Upper lobe of left lung (tissue), 6 donors: ENCODE measurements at places on chromosomes 1 and 21. TPM values are rescaled to one million over a fixed set of nuclear protein-coding genes. Genes with fewer than 3 reads are reported as not detected.

- no peaks in the 10 kb centered on the region for H3K27me3 ChIP-seq
- DNase-seq = no peak
- H3K4me3 ChIP-seq = no peak overlapping the region
- H3K36me3 ChIP-seq = no peaks in the 10 kb centered on the region
These were observed 37.8 kb downstream of the TTC13 start for GRCh38 chr1:230940848-230941247.

DNA sequence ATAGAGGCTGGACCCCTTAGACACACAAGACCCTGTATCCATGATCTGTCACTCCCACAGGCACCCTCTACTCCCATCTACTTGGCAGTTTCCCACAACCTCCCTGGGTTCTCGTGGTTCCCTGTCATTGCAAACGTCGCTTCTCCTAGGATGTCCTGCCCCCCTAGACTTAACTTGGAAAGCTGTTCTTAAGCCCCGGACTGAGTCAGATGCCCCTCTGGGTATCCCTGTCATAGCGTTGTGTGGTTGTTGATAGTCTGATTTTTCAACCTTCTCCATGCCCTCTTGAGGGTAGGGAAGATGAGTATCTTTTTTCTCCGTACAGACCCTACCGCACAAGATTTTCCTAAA is 11.8 kb downstream of the RCC1 start:
- peak overlapping the region; percentile 76 for H3K4me3 ChIP-seq
- peaks cover 15% of the 10 kb centered on the region for H3K4me1 ChIP-seq
- H3K27ac ChIP-seq = peak overlapping the region; percentile 90
- peaks cover 12% of the 10 kb centered on the region for H3K36me3 ChIP-seq
- DNase-seq = no peak
- no peaks in the 10 kb centered on the region for H3K27me3 ChIP-seq

DNA sequence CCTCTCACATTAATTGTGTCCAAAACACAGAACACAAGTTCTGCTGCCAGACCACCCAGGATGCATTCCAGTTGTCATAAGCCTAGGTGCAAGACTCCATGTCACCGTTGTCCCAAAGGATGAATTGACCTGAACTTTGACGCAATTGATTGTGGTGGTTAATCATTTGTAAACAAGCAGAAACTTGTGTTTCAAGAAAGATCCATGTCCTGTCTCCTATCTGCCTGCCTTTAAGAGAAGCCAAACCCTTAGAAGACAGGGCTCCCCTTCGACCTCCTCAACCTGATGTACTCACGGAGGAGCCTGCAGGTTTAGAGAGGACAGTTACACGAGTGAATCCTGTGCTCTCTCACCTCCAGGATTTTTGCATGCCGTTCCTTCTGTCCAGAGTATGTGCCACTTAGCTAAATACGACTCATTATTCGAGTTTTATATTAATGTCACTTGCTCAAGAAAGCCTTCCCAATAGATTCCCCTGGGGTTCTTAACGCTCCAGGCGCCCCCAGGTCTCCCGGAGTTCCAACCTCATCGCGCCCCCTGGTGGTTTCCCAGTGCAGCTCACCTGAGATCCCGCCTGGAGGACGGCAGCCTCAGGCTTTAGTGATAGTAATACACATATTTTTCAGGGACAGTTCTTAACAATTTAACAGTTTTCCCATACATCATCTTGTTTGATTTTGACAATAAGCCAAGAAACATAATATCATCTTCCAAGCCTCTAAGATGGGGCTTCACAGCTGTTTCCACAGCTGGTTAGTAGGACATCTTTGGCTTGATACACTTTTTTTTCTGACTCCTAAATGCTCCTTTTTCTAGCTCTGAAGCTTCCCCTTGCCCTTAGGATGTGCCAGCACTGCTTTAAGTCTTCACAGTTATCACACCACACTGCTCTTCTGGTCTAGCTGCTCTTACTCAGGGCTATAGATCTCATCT is 2.4 kb upstream of the C8B start:
- no peaks in the 10 kb centered on the region for H3K4me1 ChIP-seq
- DNase-seq = no peak
- H3K36me3 ChIP-seq = no peaks in the 10 kb centered on the region

DNA sequence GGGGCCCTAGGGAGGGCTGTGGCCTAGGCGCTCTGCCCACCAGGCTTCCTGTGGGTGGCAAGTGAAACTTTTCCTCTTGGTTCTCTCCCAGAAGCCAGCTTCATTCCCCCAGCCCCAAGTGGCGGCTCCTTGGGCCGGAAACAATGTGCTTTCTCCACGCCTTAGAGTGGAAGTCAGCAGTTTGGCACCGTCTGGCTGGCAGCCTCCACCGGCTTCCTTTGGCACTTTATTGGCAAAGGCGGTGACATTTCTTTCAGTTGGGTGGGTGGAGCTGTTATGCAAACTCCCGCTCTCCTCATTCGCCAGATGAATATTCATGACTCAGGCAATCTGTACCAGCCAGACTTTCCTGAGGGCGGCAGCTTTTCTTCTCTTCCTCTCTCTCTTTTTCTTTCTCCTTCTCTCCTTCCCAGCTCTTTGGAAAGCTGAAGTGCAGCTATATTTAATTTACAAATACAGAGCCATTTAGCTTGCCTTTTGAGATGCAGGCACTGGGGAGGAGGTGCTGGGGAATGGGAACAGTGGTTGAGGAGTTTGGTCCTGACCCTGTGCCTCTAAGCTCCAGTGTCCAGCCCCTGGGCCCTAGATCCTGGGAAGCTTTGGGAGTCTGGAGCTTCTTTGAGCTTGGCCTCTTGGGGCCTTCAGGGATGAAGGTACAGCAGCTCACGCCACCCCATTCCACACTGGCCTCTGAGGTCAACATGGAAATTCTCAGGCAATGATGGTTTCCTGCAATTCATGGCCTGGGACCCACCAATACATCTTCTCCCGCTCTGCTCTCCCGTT is 67.8 kb upstream of the POU3F1 start:
- H3K4me1 ChIP-seq = peaks cover 11% of the 10 kb centered on the region
- H3K4me3 ChIP-seq = no peak overlapping the region
- H3K36me3 ChIP-seq = no peaks in the 10 kb centered on the region

- H3K36me3 ChIP-seq = no peaks in the 10 kb centered on the region
- no peak overlapping the region for H3K27ac ChIP-seq
- DNase-seq = no peak
- no peaks in the 10 kb centered on the region for H3K27me3 ChIP-seq
- no peaks in the 10 kb centered on the region for H3K4me1 ChIP-seq
These were observed 30.5 kb upstream of the IFI16 start for GRCh38 chr1:158979229-158979628.

DNA sequence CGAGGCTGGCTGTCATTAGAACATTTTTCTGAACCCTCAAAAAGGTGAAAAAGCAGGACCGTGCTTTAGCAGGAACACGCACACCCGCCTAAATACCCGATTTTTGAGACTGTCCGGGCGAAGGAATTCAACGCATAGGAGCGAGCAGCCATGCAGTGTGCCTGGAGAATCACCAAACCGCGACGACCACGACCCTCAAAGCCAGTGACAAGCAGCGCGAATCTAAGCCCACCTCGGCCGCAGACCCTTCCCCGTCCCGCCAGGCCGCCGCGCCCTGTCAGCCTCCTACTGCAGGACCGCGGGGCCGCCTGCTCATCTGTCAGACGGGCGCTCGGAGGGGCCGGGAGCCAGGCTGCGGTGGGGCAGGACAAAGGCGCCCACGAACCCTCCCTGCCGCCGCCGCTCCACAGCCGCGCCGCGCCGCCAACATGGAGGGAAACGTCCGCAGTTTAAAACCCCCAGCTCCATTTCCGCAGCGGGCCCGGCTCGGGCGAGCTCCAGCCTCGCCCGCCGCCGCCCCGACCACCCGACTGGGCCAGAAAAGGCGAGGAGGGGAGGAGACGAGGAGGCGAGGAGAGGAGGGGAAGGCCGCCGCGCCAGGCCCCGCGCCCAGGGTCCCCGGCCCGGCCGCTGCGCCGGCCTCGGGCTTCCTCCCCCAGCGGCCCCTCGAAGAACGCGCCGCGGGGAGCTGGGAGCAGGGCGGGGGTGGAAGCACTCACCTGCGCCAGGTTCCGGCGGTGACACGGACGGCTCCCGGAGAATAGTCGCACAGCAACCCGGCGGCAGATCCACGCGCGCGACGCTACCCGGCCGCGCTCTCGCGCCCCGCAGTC is at the start of gene LBR:
Gene LBR (minus strand): TSS at position 804 of the 833 bp plus-strand sequence. CDS start 3,963 bp downstream, outside the sequence.
- DNase-seq = peak; percentile 92
- no peaks in the 10 kb centered on the region for H3K27me3 ChIP-seq
- H3K4me3 ChIP-seq = peak within 1 kb of the TSS; percentile 98
- H3K36me3 ChIP-seq = no peaks in the 10 kb centered on the region

GRCh38 chr1:81330111-81330510 is 470.6 kb upstream of the ADGRL2 start:
- H3K4me1 ChIP-seq = no peaks in the 10 kb centered on the region
- no peak overlapping the region for H3K4me3 ChIP-seq
- H3K27ac ChIP-seq = no peak overlapping the region
- no peaks in the 10 kb centered on the region for H3K27me3 ChIP-seq
- DNase-seq = no peak

RUNX3 gene
- total RNA-seq = 7.5 TPM

TMEM200B gene
- 3.1 TPM for total RNA-seq

C1orf116 gene
- total RNA-seq = 92.5 TPM

MAEL gene
- total RNA-seq = not detected

DNA sequence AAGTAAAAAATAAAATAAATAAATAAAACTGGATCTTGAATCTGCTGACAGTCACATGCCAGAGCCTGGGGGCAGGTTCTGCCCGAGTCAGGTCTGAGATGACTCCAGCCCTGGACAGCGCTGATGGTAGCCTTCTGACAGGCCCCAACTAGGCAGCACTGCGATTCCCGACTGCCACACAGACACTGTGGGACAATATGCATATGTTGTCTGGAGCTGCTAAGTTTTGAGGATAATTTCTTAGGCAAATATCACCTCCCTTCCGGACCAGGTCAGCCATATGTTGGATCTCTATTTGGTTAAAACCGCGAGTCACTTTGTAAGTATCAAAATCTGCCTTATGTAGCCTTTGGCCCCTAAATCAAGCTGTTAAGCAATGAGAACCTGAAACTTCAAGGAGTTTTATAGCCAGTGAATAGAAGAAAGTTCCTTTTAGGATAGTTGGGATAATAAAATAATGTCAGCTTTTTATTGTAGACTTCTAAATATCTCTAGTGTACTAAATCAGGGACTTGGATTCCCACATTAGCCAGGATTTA is 20.8 kb upstream of the TRIM17 start:
- DNase-seq = no peak
- no peak overlapping the region for H3K4me3 ChIP-seq
- H3K36me3 ChIP-seq = no peaks in the 10 kb centered on the region
- no peaks in the 10 kb centered on the region for H3K27me3 ChIP-seq

DNA sequence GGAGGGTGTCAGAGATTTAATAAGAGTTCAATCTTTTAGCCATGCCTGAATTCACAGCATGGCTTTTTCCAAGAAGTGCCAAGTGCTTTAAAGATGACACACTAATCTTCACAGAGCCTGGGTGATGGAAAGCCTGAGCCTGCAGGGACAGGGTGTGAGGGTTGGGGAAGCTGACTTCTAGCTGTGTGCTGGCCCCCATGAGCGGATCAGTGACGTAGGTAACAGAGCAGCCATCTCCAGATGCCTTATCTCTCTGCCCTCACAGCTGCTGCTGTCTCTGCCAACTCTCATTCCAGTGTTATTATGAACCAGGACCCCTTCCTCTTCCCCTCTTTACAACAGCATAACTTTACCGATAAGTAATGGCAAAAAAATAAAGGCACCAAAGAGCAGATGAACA is 30.6 kb downstream of the FAM78B start:
- H3K4me3 ChIP-seq = no peak overlapping the region
- no peaks in the 10 kb centered on the region for H3K36me3 ChIP-seq
- H3K4me1 ChIP-seq = no peaks in the 10 kb centered on the region

- no peak for DNase-seq
- H3K4me1 ChIP-seq = no peaks in the 10 kb centered on the region
- H3K27ac ChIP-seq = no peak overlapping the region
- H3K27me3 ChIP-seq = no peaks in the 10 kb centered on the region
- H3K4me3 ChIP-seq = no peak overlapping the region
- no peaks in the 10 kb centered on the region for H3K36me3 ChIP-seq
These were observed 19.9 kb downstream of the FMN2 start for GRCh38 chr1:240111558-240111957.
